ENCODE measurements at places on chromosomes 6 and 20.

DNA sequence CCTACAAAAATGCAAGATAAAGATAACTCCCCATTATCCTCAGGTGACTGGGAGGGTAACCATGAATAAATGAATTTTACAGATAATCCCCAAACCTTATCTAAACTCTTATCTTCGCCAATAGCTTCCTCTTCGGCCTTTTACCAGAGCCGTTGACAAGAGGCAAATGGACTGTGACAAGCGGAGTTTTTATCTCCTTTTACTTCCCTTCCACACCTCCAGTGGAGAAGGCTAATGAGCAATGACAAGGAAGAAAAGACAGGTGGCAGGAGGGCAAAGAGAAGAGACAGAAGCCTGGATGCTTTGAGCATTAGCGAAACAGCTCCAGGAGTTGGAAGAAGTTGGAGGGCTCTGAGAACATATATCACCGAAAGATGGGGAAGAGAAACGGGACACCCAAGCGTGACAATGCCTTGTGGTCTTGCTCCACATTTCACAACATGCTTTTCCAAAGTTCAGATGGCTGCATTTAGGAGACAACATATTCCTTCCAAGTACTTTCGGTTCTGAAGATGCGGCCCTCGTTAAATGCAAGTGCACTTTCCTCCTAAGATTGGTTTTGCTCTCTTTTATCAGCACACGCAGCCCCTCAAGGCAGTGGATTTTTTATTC lies 69.2 kb downstream of the PRDM1 start:
- DNase-seq = no peak

DNA sequence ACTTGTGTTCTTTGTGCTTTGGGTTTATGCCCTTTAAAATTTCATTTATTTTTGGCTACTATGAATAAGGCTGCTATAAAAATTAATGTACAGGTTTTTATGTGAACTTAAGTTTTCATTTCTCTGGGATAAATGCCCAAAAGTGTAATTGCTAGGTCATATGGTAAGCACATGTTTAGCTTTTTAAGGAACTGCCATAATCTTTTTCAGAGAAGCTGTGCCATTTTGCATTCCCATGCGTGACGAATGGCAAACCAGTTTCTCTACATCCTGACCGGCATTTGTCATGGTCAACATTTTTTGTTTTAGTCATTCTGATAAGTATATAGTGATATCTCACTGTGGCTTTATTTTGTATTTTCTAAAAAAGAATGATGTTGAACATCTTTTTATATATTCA lies 236.0 kb upstream of the SGK1 start:
- DNase-seq = no peak

DNA sequence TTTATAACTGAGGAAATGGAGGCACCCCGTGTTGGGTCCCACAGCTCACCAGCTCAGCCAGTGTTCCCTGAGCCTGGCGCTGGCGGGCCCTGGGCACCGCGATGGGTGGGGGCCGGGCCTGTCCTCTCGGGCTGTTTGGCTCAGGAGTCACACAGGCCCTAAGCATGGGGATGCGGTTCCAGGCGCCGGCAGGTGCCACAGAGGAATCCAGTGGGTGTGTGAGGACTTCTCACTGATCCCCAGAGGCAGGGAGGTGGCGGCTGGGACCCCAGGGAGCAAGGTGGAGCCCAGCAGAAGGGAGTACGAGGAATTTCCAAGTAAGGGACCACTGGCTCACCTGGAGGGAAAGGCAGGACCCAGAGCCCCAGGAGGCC lies 57.5 kb downstream of the IRF4 start:
- DNase-seq = no peak

- no peak for DNase-seq
Measured at GRCh38 chr6:129203190-129203900, 320.4 kb downstream of the LAMA2 start.

GRCh38 chr6:52514514-52514913 lies 62.3 kb downstream of the TRAM2 start:
- peak; percentile 33 for DNase-seq

DNA sequence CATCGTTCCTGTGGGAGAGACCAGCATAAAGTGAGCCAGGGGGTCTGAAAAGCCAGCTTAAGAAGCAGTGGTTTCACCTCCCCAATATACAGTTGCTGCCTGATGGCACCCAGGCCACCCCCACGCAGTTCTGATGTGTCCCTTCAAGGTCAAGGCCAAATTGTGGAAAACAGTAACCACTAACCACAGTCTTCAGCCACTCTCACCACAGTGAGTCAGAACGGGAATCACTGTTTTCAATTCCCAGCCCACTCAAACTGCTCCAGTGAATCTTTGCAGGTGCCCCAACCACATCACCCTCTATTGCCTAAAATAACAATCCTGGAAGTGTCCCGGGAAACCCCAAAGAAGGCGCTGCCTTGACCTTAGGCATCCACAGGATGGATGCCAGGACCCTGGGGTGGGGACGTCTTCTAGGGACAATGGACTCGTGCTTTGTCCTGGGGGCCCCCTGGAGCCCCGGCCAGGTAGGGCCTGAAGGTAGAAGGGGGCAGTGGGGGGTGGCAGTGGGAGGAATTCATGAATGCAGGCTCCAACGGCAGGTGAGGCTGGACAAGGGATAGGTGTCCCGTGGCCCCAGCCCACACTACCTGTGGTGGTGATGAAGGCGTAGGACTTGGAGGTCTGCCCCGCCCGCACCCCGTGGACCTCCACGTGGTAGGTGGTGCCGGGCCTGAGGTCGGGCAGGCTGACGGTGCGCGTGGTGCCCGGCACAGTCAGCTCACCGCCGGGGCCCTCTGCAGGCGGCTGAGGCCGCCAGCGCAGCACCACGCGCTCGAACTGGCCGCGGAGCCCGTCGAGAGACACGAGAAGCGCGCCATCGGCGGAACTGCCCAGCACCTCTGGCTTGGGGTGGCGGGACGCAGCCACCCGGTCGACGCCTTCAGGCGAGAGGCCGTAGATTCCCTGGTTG lies 22.2 kb downstream of the TNXB start:
- DNase-seq = no peak

GRCh38 chr20:58440021-58440767 lies 51.2 kb downstream of the VAPB start:
- no peak for DNase-seq

DNA sequence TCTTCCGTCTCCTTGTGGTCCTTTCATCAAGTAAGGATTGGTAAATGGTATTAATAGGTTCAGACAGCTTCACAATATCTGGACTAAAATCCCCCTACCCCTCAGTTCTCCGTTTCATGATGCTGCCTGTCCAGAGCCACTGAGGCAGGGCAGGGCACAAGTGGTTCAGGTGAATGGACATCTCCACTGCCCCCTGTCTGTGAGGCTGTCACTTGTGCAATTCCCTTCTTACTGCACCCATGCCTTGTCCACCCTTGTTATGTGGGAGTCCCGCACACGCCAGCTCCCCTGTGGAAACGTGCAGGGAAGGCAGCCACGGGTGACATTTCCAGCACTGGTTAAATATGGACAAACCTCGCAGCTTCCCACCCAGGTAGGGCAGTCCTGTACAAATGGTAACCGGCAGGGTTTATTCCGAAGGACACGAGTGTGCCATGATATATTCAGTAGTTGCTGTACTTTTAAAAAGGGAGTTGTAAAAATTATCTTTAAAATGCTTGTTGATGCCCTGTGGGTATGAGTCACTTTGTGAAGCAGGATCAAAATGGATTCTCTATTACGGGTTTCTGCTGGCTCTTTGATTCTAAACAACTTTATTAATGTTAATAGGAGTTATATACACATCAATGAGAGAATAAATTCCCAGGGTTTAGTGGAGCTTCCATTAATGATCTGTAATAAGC lies 73.5 kb downstream of the FYN start:
- no peak for DNase-seq

DNA sequence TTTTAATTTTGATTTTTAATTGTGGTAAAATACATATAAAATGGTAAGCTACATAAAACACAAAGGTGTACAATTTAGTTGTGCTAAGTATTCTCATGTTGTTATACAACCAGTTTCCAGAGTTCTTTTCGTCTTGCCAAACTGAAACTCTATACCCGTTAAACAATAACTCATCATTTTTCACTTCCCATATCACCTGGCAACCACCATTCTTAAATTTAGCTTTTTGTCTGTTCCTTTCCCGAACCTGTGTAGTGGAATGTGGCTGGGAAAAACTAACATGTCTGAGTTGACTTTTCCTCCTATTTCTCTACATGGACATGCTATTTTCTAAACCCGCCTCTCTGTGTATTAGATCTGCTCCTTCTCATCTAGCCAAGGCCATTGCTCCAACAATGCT lies 27.6 kb downstream of the RPRD1B start:
- no peak for DNase-seq

DNA sequence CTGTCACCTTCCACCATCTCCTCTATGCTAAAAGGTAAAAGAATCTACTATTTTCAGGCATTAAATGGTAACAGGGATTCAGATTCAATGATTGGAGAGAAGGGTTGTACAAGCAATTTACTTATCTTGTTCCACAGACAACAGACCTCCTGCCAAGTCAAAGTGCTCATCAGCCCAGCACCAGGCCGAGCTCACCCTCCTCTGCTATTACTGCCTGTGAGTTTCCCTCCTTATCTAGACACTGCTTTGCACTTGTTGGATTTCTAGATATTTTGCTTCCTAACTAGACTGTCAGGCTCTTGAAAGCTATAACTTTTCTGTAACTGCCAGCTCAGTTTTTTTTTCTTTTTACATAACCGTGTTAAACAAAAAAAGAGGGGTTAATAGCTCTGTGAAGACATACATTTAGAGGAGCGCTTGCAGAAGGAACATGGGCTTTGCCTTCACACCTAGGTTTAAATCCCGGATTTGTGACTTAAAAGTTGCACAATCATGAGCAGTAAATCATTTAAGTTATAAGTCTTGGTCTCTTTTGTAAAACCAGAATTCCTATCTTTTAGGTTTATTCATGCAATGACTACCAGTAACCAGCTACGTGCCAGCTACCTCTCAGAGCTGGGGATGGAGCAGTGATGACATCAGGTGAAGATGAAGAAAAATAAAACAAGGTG lies 1.1 kb upstream of the FAM162B start:
- DNase-seq = no peak

DNA sequence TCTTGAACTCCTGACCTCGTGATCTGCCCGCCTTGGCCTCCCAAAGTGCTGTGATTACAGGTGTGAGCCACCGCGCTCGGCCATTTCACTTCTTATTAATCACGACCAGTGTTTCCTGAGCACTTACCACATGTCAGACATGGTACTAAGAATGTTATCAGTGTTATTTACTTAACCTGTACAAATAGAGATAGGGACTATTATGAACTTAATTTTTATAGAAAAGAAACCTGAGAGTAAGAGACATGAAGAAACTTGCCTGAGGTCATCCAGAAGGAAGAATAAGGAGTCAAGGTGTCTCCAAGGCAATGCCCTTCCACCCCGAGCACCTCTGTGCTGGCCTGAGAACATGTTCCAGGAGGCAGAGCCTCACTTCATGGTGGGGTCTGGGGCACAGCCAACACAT lies 29.3 kb upstream of the EZR start:
- DNase-seq = no peak

DNA sequence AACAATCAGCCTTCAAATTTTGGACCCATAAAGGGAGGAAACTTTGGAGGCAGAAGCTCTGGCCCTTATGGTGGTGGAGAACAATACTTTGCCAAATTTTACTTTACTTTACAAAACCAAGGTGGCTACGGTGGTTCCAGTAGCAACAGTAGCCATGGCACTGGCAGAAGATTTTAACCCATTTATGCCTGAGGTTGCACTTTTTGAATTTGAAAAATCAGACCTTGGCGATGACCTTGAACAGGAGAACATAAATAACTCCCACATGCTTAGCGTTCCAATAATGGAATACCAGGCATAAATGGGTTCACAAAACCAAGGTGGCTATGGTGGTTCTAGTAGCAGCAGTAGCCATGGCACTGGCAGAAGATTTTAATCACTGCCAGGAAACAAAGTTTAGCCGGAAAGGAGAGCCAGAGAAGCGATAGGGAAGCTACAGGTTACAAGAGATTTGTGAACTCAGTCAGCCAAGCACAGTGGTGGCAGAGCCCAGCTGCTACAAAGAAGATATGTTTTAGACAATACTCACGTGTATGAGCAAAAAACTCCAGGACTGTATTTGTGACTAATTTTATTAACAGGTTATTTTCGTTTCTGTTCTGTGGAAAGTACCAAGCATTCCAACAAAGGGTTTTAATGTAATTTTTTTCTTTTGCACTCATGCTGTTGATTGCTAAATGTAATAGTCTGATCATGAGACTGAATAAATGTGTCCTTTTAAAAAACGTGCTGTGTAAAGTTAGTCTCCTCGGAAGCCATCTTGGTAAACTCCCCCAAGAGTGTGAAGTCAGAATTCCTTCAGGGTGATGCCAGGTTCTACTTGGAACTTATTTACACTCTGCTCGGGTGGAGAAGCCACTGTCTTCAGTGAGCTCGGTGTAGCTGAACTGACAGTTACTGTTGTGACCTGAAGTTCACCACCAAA lies 6.7 kb downstream of the SFT2D1 start:
- no peak for DNase-seq

DNA sequence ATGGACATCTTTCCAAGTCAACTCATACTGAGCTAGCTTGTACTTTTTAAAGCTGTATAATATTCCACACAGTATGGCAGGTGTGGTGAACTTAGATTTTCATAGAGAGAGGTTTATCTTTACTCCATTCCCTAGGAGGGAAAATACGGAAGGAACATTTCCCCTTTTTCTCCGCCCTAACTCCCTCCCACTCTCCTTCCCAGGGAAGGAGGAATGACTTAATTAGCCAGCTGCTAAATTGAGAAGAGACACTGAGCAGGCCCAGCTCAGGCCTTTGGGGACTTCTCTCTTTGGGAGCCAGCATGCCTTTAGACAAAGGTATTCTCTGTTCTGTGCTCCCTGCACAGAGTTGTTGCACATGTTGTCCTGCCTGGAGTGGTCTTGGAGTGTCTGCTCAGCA lies 46.1 kb downstream of the MBOAT1 start:
- no peak for DNase-seq

GRCh38 chr6:148445620-148446019 lies 103.0 kb downstream of the SASH1 start:
- DNase-seq = no peak

DNA sequence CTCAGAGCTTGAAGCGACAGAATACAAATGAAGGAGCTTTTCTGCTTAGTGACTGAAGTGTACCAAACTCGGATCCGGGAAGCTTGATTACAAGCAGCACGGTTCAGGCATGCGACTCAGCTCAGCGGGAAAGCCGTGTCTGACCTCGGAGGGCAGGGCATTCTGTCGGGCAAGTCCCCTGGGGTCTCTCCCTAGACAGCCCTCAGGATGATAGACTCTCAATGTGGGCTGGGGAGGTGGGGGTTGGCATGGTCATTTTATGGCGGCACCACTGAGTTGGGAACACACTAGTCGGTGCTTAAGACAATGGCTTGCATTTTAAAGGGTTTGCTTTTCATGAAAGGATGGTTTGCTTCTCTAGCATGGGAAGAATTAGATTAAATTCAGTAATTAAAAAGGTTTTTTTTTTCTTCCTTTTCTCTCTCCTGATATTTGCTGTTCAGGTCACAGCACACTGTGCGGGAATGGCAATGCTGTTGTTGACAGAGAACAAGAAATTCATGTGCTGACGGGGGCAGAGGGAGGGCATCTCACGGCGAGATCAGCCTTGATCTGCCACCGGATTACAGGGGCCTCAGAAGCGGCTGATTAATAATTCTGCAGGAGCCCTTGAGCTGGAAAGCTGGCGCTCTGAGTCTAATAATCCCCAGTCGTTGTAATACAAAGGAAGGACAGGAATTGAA lies 80.7 kb upstream of the TRAF3IP2 start:
- DNase-seq = no peak

Data from colonic mucosa (tissue), 4 donors.